ENCODE measurements at places on chromosomes 7 and 10.

GRCh38 chr10:124708922-124709520, 35.2 kb downstream of the FAM53B start:
- no peak for DNase-seq

DNA sequence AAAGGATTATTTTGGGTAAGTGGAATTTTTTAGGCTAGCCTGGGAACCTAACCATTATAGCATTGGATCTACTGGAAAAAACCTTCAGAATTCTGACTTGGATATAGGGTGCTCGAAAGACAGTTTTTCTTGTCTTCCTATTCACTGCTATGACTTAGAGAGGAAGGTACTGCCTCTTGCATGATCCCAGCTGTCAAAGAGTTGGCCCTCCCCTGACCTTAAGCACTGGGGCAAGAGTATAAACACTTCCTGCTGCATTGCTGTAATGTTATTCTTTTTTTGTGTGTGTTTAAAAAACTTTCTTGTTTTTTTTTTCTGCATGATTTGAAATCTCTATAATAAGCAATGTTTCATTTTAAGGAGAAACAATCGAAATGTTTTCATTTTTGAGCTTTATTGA, 113.0 kb downstream of the LRMDA start:
- DNase-seq: no peak

GRCh38 chr7:1290026-1290678, 57.5 kb downstream of the UNCX start:
- peak; percentile 77 for DNase-seq

DNA sequence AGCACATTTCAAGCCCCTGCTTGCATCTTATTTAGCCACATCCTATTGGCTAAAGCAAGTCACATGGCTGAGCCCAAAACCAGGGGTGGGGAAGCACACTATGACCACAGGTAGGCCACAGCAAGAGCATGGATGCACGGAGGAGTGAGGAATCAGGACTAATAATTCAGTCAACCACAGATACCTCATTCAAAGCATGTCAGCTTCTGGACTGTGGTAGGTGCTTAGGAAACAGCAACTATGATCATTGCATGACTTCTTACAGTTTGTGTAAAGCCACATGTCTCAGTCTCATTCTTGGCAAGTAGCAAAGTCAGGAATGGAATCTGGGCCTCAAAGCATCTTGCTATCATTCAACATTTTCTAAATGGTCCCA, 79.0 kb upstream of the EMX2 start:
- peak; percentile 61 for DNase-seq

DNA sequence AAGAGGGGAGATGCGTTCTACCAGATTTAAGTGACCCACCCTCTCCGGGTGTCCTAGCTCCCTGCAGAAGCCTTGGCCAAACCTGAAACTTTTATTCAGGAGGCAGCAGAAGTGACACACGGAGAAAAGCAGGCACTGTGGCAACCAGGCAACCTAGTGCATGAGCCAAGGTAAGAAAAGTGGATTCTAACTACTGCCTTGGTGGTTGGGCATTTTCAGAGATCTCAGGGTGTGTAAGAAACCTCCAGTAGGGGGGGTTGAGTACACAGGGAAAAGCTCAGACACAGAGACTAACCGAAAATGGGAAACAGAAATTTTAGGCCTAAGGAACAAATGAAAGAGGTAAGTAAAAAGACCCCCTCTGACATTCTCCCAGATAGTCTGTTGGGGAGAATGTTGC, 645.7 kb downstream of the ANKRD7 start:
- DNase-seq: no peak

DNA sequence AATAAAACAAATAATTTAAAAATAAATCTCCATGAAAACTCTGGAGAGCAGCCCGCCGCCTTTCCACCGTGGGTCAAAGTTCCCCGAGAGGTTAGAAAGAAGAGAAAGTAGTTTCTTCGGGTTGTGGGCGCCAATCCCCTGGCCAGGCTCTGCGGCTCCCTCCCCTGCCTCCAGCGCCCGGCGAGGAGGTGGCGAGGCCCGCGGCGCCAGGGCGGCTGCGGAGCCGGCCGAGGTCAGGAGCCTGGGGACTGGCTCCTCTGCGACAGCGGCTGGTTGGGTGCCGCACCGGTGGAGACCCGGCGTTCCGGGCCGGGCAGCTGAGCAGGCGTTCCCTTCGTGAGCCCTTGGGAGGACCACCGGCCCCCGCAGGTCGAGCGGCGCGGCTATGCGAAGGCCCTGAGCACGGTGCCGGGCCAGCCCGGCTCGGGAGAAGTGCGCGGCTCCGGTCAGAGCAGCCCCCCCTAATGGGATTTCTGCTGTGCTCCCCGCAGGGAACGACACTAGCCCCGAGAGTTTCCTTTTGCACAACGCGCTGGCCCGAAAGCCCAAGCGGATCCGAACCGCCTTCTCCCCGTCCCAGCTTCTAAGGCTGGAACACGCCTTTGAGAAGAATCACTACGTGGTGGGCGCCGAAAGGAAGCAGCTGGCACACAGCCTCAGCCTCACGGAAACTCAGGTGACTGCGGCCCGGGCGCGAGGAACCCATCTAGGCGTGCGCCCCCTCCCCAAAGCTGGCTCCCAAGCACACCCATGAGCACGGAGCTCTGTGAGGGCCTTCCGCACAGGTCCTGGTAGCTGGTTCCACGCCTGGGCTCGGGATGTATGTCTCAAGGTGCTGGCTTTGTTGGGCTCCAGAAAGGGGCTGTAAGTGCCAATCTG, 2.8 kb downstream of the EMX2 start:
- no peak for DNase-seq

DNA sequence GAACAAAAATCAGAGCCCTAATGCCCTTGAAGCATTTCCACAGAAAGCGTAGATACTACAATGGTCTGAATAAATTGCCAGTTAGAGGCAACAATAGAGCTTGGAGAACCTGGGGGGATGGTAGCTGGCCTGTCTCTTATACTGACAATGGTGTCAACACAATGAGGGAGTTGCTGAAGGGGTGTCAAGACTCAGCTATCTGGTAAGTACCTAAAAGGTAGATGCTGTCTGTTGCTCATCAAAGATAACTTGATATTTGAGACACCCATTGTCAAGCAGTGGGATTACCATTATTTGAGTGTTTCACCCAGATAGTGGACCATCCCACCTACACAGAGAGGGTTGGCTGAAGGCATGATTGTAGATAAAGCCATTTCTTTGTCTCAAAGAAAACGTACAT, 72.8 kb downstream of the PDE1C start:
- no peak for DNase-seq

DNA sequence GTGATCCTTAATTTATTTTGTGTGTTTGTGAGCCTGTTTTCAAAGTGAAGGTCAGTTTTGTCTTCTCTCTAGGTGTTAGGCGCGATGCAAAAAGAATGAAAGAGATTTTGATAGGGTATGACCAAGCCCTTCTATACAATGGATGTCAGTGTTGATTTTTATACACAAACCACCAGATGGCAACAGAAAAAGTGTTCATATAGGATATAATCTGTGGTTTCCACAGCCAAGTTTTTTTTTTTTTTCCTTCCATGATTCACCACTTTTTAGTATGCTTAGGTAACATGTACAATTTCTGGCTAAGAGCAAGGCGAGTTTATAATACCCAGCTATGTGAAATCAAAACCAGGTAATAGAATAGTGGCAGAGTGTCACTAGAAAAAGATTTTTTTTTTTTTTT, 8.1 kb downstream of the SDK1 start:
- no peak for DNase-seq

GRCh38 chr10:49158915-49159314, 25.1 kb upstream of the FAM170B start:
- no peak for DNase-seq

DNA sequence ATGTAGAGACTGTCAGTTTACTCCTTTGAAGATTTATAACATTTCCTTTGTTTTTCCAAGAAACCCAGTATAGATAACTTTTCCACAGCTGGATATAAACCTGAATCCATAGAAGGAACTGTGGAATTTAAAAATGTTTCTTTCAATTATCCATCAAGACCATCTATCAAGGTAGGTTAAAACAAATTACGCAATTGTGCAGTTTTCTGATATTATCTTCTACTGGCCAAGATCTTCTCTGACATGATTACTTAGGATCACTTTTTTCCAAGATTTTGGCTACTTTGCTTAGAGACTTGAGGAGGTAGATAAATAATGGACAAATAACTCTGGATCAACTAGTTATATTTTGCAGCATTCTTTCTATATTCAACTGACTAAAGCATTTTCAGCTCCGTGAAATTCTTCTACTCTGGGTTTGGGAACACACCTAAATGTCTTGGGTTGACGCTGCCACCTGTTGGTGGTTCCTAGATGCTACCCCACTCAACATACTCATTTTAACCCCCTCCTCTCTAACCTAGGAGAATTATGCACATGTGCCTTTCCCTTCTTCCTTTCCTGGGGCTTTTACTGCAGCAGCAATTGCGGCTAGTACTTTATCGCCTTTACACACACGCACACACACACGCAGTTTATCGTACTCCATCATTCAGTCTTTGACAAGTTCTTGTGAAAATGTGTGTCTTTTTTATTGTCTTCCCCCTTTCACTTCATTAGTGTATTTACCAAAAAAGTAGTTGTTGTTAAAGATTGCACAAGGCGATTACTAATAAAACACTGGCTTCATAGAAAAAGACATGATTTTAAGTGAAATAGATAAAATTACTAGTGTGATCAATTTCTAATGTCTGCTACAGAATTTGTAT, 32.7 kb downstream of the ABCB5 start:
- DNase-seq: peak; percentile 11

GRCh38 chr7:132558815-132559214, 17.5 kb downstream of the PLXNA4 start:
- no peak for DNase-seq

DNA sequence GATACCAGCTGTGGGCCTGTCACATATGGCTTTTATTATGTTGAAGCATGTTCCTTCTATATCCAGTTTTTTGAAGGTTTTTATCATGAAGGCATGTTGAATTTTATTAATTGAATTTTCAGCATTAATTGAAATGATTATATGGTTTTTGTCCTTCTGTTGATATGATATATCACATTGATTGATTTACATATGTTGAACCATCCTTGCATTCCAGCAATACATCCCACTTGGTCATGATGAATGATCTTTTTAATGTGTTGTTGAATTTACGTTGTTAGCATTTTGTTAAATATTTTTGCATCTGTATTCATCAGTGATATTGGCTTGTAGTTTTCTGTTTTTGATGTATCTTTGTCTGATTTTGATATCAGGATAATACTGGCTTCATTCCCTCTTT, 21.2 kb downstream of the PRSS37 start:
- no peak for DNase-seq

- no peak for DNase-seq
These were observed 66.8 kb downstream of the PPP1R3C start for GRCh38 chr10:91566115-91566514.

- DNase-seq: peak; percentile 4
These were observed 154.2 kb downstream of the EBF3 start for GRCh38 chr10:129809841-129810240.

Measured in AG20443 (cell line).